ENCODE measurements at places on chromosomes 3 and 15. TPM values are rescaled to one million over a fixed set of nuclear protein-coding genes. Genes with fewer than 3 reads are reported as not detected.

Gene ST8SIA2
- not detected for total RNA-seq

Gene UROC1
- not detected for total RNA-seq

Gene PP2D1
- total RNA-seq: not detected

Gene ITPKA
- 3.5 TPM for total RNA-seq

Gene DUOX2
- not detected for total RNA-seq

Gene LDHAL6B
- not detected for total RNA-seq

Gene C3orf22
- total RNA-seq: not detected

Gene GOLGA8G
- not detected for total RNA-seq

Gene PLCH1
- 4.6 TPM for total RNA-seq

Gene ROPN1B
- not detected for total RNA-seq

Gene ELL3
- total RNA-seq: 0.44 TPM

Gene TUSC7
- total RNA-seq: not detected

Gene RNF111
- total RNA-seq: 28.1 TPM

Gene HESX1
- not detected for total RNA-seq

Gene GABRG3
- not detected for total RNA-seq

Gene WDR49
- total RNA-seq: not detected

Gene TLR9
- not detected for total RNA-seq

Gene TMEM212
- not detected for total RNA-seq

Gene CYP11A1
- not detected for total RNA-seq

Gene ATXN7
- total RNA-seq: 11.6 TPM

Gene ARGFX
- total RNA-seq: not detected

Gene SH2D7
- not detected for total RNA-seq

Gene HACD3
- 40.9 TPM for total RNA-seq

Gene MGLL
- total RNA-seq: 123 TPM
